ENCODE measurements at places on chromosomes 2 and 18. TPM values are rescaled to one million over a fixed set of nuclear protein-coding genes. Genes with fewer than 3 reads are reported as not detected.

The RUFY4 gene
- not detected for total RNA-seq

The HOXD11 gene
- 0.49 TPM for total RNA-seq

The SERPINB4 gene
- not detected for total RNA-seq

The PCARE gene
- total RNA-seq, result not detected

The FLACC1 gene
- 0.39 TPM for total RNA-seq

The NR4A2 gene
- 0.85 TPM for total RNA-seq

The HMSD gene
- total RNA-seq, result 1.3 TPM
